Upper lobe of left lung (tissue), 6 donors: ENCODE measurements at places on chromosomes 2 and 18. TPM values are rescaled to one million over a fixed set of nuclear protein-coding genes. Genes with fewer than 3 reads are reported as not detected.

The SP9 gene
- not detected for total RNA-seq

The SLC9A4 gene
- total RNA-seq = not detected

The ZAP70 gene
- total RNA-seq = 88.0 TPM

The PLEKHB2 gene
- 63.9 TPM for total RNA-seq
